Muscle of leg (tissue), 16 donors: ENCODE measurements at places on chromosomes 11 and 22. TPM values are rescaled to one million over a fixed set of nuclear protein-coding genes. Genes with fewer than 3 reads are reported as not detected.

Gene GGTLC3
- not detected for total RNA-seq

Gene APOBEC3H
- total RNA-seq = not detected

Gene CALCA
- not detected for total RNA-seq

Gene STX5
- 26.8 TPM for total RNA-seq

Gene OR4A47
- not detected for total RNA-seq

Gene IL10RA
- 4.8 TPM for total RNA-seq

Gene LARGE2
- total RNA-seq = 0.75 TPM

Gene ANO9
- 0.09 TPM for total RNA-seq

Gene TMEM258
- 152 TPM for total RNA-seq

Gene COPB1
- 128 TPM for total RNA-seq
